ENCODE measurements at places on chromosomes 2 and 18.

DNA sequence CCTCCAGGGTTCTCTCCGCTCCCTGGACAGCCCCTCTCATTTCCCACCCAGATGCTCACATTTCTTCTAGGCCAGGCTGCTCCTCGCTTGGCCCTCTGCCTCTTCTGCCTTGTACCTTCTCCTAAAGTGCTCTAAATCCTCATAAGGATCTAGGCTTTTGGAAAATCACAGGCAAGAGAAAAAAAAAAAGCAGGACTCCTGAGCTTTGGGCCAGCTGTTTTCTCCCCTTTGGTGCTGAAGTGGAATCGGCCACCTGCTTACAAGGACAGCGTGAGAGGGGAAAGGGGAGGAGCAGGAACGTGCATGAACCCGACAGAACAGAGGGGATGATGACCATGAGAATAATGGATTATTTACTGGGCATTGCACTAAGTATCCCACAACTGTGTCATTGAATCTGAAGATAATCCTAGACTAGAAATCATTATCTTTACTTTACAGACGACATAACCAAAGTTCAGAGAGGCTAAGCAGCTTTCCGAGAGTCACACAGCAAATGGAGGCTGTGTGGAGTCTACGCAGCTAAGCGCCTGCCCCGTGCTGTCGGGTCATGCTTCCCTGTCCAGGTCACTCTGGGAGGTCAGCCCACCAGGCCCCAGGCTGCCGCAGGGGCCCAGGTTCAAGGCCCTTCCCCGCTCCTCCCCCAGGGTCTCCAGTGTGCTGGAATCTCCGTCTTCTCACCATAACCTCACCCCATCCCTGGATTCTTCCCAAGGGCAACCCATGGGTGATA, 141.9 kb downstream of the PXDN start:
- no peak for DNase-seq

DNA sequence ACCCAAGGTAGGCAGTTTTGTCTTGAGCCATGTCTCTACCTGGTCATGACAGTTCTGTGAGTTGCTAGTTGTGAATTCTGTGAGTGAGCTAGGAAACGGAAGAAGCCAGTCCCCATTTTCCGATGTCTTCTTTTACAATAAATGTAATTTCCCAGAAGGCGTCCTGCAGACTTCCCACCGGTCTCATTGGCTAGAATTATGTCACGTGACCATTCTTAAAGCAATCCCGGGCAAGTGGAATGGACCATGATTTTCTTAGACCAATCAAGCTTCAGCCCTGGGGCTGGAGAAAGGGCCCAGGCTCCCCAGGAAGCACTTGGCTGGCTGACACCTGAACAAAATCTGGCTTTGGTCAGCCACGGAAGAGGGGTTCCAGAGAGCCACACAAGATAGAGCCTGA, 10.6 kb downstream of the TMEM178A start:
- no peak for DNase-seq

DNA sequence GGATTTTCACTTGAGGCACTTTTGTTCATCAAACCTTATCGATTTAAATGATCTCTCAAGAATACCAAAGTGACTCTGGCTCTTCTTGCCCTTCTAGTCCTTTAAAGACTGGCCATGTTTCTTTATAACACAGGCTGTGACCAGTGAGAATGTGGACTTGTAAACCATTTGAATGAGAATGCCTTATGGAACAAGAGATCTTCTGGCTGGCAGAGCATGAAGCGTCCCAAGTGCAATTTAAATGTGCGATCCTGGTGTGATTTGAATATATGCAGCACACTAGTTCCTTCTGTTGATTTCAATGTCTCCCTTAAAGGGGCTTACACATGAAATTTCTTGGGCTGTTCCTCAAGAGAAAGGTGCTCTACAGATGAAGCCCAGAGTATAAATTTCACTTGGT, 262.4 kb upstream of the CCDC68 start:
- DNase-seq = no peak

- no peak for DNase-seq
These were observed 59.1 kb upstream of the PGAP1 start for GRCh38 chr2:196985511-196986183.

- DNase-seq = no peak
These were observed 78.2 kb downstream of the TCF4 start for GRCh38 chr18:55509631-55510324.

- no peak for DNase-seq
These were observed 22.5 kb downstream of the MAP3K2 start for GRCh38 chr2:127365211-127365643.

GRCh38 chr2:130807659-130808385, 28.9 kb upstream of the ARHGEF4 start:
- no peak for DNase-seq
